ENCODE measurements at places on chromosomes 4 and X. TPM values are rescaled to one million over a fixed set of nuclear protein-coding genes. Genes with fewer than 3 reads are reported as not detected.

Gene SPOCK3
- polyA plus RNA-seq = not detected

Gene CSAG3
- not detected for polyA plus RNA-seq

Gene DAPP1
- polyA plus RNA-seq = 10.3 TPM

Gene ASB12
- not detected for polyA plus RNA-seq

Gene EXOC1L
- not detected for polyA plus RNA-seq

Gene CD40LG
- 20.0 TPM for polyA plus RNA-seq

Data from CD8-positive, alpha-beta memory T cell (primary cell).